NAMALWA (cell line): ENCODE measurements at places on chromosomes 3 and 15.
A peak's percentile ranks its signal among the peaks of the same experiment; 100 is the strongest.

DNA sequence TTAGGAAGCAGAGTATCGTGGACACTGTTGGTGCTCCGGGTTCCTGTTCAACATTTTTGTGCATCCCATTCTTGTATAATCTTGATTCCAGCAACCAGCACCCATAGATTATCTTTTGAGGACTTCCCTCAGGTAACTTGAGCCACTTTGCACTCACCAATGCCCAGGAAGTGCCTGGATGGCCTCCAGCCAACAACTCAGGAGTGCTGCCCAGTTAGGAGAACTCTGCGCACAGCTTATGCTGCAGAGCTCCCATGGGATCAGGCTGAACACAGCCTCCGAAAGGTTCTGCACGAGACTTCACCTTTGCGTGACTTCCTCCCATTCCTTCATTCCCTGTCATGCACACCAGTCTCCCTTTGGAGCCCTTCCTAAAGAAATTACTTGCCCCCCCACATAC, 64.3 kb upstream of the LRRN1 start:
- DNase-seq: no peak

GRCh38 chr15:85329561-85330422, 50.6 kb upstream of the AKAP13 start:
- peak; percentile 96 for DNase-seq

DNA sequence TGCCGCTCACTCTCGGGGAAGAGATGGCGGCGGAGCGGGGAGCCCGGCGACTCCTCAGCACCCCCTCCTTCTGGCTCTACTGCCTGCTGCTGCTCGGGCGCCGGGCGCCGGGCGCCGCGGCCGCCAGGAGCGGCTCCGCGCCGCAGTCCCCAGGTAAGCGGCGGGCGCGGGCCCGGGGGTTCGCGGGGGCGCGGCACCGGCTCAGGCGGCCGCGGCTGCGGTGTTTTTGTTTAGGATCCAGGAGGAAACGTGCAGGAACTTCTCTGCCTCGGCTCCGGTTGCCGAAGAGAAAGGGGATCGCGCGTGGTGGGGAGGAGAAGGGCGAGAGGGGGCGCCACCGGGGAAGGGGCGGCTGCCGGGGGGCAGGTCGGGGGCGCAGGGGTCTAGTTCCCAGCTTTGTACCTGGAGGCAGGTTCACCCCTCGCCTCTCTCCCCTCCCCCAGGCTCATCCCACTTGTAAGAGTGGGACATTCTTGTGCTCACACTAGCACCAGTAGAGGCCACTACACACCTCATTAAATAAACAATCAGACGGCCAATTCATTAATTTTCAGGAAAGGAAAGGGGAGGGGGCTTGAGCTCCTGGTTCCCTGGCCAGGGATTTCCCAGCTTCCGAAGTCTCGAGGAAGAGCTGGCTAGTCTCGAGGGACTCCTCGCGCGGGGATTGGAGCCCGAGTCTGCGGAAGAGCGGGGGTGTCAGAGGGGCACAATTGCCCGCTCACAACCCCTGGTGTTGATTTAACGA, 562 bp downstream of the NEO1 start:
- peak; percentile 61 for DNase-seq

DNA sequence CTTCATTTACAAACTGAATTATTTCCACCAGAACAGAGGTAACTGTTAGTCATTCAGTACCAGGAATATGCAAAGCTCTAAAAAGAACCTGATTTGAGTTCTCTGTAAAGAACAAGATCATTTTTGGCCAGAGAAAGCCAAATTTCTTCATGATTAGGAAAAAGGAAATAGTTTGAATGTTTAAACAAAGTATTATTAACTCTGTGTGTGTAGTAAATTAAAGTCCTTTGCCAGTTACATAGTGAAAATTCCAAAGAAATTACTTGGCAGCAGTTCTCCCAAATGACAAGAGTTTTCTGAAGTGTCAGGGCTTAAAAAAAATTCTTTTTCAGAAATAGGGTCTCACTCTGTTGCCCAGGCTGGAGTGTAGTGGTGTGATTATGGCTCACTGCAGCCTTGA, 24.5 kb downstream of the QTRT2 start:
- DNase-seq: no peak

GRCh38 chr15:40430271-40430805, 10.4 kb upstream of the BAHD1 start:
- no peak for DNase-seq

- no peak for DNase-seq
These were observed 53.8 kb downstream of the TM4SF4 start for GRCh38 chr3:149528340-149528650.
